Left cardiac atrium (tissue), 4 donors: ENCODE measurements at places on chromosomes 4 and X.

DNA sequence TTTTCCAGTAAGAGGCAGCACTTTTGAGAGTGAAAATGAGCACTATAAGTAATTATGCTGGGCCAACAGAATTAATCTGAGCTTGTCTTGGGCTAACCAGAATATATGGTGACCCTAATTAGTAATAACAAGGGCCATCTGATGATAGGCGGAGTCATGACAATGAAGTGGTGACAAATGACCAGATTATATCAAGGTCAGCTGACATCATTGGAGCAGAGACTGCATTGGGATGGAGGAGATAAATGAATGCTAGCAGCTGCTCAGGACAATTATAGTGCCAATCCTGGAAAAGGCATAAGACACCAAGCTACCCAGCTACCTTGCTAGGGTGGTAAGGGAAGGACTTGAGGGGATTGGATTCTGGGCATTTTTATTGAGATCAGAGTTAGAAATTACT lies 1548.7 kb downstream of the RPA4 start:
- no peak for DNase-seq

DNA sequence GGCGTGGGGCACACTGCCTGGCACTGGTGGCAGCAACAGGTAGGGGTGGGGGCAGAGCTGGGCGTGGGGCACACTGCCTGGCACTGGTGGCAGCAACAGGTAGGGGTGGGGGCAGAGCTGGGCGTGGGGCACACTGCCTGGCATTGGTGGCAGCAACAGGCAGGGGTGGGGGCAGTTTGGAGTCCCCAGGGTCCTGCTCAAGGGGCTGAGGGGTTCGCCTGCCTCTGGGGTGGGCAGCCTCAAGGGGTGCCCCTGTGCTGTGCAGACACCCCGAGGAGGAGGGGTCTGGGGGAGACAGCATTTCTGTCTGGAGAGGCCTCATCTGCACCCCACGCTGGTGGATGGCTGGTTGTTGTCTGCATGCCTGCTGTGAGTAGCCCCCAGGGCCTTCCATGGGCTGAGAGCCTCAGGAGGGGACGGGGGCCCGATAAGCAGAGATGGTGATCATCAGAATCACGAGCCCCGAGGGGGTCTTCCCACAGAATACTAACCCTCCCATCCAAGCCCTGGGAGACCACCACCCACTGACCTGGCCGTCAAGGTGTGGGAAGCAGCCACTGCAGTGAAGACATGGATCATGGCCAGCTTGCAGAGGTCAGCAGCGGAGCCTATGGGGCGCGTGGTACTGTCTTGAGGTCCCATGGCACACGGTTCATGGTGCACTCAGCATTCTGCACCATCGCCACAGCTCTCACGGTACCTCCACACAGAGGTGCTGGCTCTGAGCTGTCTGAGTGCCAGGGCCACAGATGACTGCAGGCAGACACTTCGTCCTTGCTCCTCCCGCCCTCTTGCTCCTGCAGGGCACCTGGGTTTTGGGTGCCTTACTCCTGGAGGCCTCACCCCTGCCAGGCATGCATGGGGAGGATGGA lies 21.5 kb downstream of the NAT8L start:
- DNase-seq, result no peak

DNA sequence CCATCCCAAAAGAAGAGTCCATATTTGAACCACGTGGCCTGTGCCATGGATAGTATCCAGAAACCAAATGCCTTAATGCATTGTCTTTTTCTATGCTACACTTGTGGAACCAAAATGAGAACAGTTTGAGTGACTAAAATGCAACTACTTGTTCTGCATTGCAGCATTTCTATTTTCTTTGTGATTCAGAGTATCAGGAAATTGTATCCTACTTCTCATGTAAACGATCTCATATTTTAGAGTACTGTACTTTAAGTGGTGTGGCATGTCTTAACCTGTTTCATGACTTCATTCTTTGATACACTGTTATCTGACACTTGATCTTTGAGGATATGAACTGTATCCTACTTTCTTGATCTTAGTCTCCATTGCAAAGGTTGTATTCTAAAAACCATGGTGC lies 167.2 kb upstream of the WDR1 start:
- no peak for DNase-seq

DNA sequence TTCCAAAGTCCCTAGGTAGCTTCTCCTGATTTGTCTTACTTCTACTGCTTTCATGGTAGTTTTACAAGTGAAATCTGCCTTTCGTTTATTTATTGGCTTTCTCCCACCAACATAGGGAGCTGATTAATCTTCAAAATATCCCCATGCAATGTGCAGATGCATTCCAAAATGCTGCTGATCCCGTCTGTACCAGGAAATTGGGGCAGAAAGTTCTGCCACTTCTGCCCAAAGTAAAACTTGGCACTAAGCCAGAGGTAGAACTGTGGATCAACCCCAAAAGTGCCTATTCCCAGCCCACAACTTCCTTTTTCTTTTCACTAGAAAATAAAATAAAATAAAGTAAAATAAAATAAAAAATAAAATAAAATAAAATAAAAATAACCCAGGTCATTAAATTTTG lies 47.3 kb upstream of the PPARGC1A start:
- no peak for DNase-seq

GRCh38 chrX:33892670-33893069 lies 239.4 kb downstream of the FAM47A start:
- no peak for DNase-seq

DNA sequence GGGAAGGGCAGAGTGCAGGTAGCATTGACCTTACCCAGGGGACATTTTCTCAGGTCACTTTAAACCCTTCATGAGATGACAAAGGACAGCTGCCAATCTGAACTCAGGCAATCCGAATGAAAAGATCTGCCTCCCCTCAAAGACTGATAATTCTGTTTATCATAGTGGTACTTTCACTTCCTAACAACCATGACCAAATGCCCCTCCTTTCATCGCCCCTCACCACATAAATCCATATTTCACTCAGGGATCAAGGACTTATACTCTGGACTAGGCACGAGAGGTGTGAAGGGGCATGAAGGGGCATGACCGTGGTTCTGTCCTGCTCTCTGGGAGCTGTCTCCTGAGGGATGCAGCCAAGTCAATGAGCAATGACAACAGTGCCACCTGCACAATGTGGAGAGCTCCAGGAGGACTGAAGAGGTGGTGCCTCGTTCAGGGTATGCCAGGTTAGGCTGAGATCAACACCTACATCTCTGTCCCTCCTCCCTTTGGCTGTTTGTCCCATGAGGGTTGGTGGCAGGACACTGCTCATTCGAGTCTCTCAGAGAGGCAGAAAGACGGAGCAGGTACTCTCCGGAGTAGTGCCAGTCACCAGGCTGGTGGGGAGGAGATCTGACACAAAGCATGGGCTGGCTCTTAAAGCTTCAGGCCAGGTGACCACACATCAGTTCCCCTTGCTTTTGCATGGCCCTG lies 12.5 kb downstream of the HS3ST1 start:
- DNase-seq, result no peak

GRCh38 chr4:174100910-174101309 lies 182.6 kb downstream of the FBXO8 start:
- no peak for DNase-seq

DNA sequence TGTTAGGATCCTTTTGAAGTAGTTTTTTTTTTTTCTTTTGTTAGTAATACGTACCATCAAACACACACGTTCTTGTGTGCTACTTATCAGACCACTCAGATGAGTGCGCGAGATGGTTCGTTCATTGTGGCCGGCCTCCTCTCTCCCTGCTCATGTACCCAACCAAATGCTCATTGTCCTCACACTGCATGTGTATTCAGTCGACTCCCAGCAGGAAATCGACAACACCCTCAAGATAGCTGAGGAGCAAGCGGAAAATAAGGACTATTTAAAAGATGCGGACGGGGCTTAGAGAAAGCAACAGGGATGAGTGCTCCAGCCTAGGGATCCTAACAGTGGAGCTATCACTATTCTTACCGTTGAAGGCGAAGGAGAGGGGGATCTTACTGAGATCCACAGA lies 72.9 kb upstream of the GUCY1A1 start:
- DNase-seq, result no peak

DNA sequence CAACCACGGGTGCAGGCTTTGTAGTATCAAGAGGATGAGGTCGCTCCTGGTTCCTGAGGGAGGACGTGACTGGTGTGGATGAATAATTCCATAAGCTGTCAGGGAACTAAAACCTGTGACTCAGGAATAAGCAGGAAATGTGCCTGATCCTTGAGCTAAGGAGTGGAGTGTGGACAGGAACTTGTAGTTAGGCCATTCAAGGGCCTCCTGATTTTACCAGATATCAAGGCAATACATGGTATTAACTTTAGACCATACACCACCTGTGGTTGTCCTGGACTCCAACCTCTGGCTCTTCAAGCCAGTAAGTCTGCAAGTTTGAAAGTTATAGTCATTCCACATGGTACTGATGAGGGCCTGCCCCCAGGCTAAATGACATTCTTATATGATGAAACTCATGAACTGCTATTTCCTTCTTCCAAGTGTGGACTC lies 12.1 kb upstream of the ING2 start:
- DNase-seq, result no peak

DNA sequence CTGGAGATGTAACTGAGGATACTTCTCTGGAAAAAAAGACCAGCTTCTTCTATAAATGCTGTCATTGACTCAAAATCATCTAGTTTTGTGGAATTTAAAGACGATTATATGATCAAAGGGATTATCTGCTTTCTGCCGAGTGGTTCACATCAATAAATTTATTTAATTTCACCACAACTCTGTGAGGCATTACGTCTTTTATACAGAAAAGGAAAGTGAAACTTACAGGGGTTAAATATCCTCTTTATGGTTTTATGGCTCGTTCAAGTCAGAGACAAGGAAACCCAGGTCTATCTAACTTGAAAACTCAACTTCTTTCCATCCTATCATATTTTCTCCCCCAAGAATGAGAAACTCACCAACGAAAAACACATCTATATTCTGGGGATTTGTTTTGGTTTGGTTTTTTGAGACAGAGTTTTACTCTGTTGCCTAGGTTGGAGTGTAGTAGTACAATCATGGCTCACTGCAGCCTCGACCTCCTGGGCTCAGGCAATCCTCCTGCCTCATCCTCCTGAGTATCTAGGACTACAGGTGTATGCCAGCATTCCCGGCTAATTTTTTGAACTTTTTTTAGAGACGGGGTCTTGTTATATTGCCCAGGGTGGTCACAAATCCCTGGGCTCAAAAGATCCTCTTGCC lies 377.9 kb upstream of the EMCN start:
- DNase-seq, result no peak

- DNase-seq, result peak; percentile 9
These were observed 26.6 kb downstream of the ADRA2C start for GRCh38 chr4:3792813-3793212.

DNA sequence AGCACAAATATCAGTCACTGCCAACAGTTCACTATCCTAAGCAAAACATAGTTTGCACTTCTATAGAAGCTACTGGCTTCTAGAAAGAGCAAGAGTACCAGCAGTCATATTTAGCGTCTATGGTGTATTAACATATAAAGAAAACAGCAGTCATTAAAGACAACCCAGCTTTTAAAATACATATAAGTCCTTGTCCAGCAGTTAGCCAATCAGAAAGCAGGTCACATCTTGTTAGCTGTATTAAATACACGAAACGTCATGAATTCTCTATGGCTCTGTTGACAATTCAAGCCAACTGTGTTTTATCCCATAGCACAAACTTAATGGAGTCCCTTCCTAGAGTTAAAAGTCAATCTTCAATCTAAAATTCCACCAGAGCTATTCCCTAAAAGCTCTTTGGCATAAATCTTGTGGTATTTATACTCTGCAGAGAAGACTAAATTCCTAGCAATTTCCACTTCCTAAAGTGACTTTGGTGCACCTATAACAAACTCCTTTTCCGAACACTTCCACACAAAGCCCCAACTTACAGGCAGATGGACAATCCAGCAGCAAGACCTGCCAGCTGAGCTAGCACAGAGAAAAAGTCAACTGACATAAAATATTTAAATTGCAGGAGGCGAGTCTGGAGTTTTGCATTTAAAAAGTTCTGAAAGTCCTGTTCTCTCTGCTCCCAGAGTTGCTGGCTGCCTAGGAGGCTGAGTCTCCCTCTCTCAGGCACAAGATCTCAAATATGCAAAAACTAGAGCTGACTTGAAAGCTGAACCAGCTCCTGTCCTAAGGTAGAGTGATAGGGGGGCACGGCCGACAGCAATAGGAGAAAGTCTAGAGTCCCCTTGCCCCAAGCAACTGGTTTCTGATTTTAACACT lies 1.3 kb downstream of the LDB2 start:
- no peak for DNase-seq

- DNase-seq, result no peak
These were observed 3.4 kb downstream of the ARX start for GRCh38 chrX:25012433-25012735.

DNA sequence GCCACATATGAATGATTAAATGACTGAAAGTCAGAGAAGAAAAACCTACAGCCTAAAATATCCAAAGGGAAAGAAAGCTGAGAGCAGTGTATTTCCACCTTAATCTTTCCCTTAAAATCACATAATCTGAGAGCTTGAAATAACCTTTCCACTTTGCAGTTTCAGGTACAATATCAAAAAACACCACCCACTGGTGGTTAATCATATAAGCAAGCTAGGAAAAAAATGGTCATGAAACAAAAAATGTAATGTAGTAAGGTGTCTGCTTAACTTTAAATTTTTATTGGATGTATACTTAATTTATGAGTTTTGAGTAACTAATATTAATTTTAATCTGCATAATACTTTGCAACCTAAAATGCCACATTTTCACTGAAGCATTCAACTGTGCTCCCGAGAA lies 3.2 kb downstream of the PRDM5 start:
- no peak for DNase-seq

- no peak for DNase-seq
These were observed 390.0 kb upstream of the GALNT7 start for GRCh38 chr4:172778583-172778982.

DNA sequence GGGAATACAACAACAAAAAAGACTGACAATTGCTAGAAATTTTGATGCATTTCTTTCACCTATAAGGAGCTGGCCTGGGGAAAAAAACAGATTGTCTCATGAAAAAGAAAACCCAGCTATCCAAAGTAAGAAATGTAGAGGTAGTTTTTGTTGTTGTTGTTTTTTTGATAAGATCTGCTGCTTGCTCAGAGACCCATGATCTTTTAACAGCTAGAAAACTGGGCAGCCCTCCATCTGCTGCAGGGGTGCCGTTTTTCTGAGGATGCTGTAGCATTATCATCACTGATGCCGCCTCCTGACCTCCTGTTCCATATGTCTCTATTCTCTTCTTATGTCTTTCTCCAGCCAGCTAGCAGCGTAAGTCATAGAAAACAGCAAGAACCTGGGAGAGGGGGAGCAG lies 98.3 kb downstream of the BMPR1B start:
- DNase-seq, result no peak

DNA sequence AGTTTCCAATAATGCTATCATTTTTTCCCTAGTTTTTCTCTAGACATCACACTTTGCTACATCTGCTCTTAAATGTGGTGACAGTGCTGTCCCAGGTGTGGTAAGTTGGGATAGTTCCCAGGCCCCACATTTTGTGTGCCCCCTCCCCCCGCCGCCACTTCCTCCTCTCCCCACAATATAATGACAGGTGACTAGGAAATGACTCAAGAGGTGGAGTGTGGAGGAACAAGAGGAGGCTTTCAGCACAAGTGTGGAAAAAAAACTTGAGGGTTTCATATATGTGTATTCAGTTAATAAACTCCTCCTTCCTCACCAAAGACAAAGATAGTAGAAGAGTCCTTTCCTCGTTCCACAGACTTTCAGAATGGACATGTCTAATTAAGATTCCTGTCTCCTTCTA lies 18.3 kb upstream of the IL21 start:
- DNase-seq, result no peak

- DNase-seq, result no peak
These were observed 298.7 kb downstream of the C4orf33 start for GRCh38 chr4:129394635-129395034.
